Activated CD4-positive, alpha-beta T cell treated with anti-CD3 and anti-CD28 coated beads for 36 hours (primary cell): ENCODE measurements at places on chromosomes 6 and 20.

DNA sequence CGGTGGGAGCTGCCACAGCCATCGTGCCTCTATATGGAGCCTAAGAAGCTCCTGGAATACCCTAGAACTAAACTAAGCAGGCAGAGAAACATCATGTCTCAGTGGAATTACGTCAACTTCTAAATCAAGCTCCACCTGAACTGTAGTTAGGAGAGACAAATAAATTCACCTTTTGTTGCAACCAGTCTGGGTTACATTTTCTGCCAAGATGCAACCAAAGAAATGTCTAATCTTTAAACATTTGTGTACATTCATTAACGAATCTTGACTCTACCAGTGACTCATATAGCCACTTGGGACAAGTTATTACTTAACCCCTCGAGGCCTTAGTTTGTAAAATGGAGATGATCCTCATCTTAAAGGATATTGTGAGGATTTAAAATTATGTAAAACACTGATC, 8.9 kb downstream of the PTPRK start:
- no peaks in the 10 kb centered on the region for H3K4me1 ChIP-seq
- H3K27me3 ChIP-seq, result peaks cover 18% of the 10 kb centered on the region
- H3K27ac ChIP-seq, result no peak overlapping the region
- H3K36me3 ChIP-seq, result no peaks in the 10 kb centered on the region

GRCh38 chr6:40587240-40588069, at the start of gene LRFN2:
LRFN2 (minus strand) TSS chr6:40587364.
- peak; percentile 85 for DNase-seq
- peaks cover 8% of the 10 kb centered on the region for H3K4me1 ChIP-seq
- H3K27me3 ChIP-seq, result peaks cover 36% of the 10 kb centered on the region
- no peaks in the 10 kb centered on the region for H3K36me3 ChIP-seq

- H3K4me3 ChIP-seq, result no peak overlapping the region
- no peak overlapping the region for H3K27ac ChIP-seq
- no peak for DNase-seq
- no peaks in the 10 kb centered on the region for H3K36me3 ChIP-seq
Measured at GRCh38 chr20:52269321-52269720, 77.7 kb upstream of the ZFP64 start.

- H3K27me3 ChIP-seq, result peaks cover 5% of the 10 kb centered on the region
- no peak overlapping the region for H3K4me3 ChIP-seq
- no peak overlapping the region for H3K27ac ChIP-seq
- H3K4me1 ChIP-seq, result peaks cover 24% of the 10 kb centered on the region
- no peaks in the 10 kb centered on the region for H3K36me3 ChIP-seq
- DNase-seq, result peak; percentile 79
Measured at GRCh38 chr20:25090492-25091429, 8.8 kb upstream of the VSX1 start.

DNA sequence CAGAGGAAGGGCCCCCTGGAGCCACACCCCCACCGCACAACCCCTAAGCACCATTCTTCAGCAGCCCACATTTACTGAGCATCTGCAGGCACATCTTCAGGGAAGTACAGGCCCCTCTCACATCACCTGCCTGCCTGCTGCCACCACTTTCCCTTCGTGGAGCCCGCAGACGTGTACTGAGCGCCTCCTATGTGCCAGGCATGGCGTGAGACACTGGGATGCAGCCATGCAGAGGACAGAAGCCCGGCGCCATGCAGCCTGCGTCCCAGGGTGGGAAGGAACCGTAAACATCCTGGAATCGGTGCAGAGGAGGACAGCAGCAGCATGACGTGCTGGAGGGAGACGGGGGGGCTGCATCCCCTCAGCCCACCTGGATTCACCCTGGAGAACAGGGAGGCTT, 78.1 kb downstream of the GRM4 start:
- no peaks in the 10 kb centered on the region for H3K4me1 ChIP-seq
- no peaks in the 10 kb centered on the region for H3K36me3 ChIP-seq
- no peak overlapping the region for H3K4me3 ChIP-seq
- H3K27ac ChIP-seq, result no peak overlapping the region

- no peaks in the 10 kb centered on the region for H3K36me3 ChIP-seq
- H3K27ac ChIP-seq, result no peak overlapping the region
- DNase-seq, result no peak
Measured at GRCh38 chr6:142011156-142011555, 121.6 kb upstream of the GJE1 start.

DNA sequence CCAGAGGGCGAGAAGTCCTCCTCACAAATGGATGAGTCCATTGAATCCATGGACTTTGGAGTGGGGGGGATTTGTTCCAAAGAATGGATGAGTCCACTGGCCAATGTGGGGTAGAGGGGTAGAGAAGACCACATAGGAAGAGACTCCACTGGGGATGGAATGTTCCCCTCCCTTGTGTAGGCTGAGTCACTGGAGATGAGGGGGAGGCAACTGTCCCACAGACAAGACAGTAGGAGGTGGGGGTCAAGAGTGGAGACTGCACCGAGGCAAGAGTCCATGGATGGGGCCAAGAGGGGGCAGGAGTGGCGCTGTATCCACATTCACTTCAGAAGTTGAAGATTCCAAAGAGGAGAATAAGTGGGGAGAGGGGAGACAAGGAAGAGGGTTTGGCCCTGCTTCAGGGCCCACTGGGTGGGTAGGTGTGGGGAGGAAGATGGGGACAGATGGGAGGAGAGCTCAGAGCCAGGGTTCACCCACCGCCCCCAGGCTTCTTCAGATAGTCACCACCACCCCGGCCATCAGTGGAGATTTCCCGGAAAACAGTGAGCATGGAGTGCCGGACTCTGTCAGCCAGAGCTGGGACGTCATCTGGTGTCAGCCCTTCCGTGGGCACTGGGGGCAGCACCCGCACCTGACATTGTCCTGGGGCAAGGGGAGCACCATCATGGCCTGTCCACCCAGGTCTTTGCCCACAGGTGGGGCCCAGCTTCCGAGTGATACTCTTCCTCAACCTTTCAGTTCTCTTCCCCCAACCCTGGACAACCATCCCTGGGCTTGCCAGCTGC, 4.6 kb downstream of the EGFL8 start:
- no peak for DNase-seq
- H3K27ac ChIP-seq, result no peak overlapping the region
- H3K4me1 ChIP-seq, result peaks cover 15% of the 10 kb centered on the region
- peaks cover 32% of the 10 kb centered on the region for H3K36me3 ChIP-seq
- no peaks in the 10 kb centered on the region for H3K27me3 ChIP-seq
- no peak overlapping the region for H3K4me3 ChIP-seq

DNA sequence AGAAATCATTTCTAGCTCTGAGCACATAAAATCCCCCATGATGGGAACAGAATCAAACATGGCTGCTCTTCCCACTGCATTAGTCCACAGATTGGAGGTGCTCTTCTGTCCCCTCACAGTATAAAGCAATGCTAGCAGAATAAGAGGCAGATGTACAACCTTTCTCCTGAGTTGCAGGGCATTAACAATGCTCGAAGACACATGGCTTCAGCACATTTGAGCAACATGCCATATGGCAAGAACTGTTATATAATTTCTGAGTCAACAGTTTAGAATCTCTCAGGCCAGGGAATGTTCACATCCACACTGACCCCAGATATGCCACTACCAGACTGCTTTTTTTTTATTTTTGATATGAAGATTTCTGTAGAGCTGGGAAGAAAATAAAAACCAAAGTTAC, 119.6 kb downstream of the KIF13A start:
- no peak overlapping the region for H3K4me3 ChIP-seq
- no peaks in the 10 kb centered on the region for H3K4me1 ChIP-seq
- DNase-seq, result no peak
- no peak overlapping the region for H3K27ac ChIP-seq

- H3K4me3 ChIP-seq, result no peak overlapping the region
- peak overlapping the region; percentile 55 for H3K27ac ChIP-seq
- DNase-seq, result no peak
- peaks cover 86% of the 10 kb centered on the region for H3K4me1 ChIP-seq
- H3K36me3 ChIP-seq, result peaks cover 2% of the 10 kb centered on the region
Measured at GRCh38 chr6:35722121-35722761, 14.6 kb upstream of the ARMC12 start.

DNA sequence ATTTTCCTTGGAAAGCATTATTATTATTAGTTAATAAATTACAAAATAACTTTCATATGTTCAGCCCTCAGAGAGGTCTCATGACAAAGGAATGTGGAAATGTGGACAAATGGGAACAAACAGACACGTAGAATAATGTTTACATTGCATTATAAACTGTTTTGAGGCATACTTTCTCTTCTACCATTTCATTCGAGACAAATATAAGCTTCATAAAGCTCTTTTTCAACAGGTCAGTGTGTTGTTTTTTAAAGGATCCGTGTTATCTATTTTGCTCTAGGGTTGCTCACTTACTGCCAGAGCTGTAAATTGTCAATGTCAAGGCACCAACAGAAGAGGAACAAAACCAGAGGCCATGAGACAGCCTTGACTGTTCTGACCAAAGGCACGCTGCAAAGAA, 256.8 kb downstream of the PHACTR1 start:
- no peak for DNase-seq
- H3K36me3 ChIP-seq, result no peaks in the 10 kb centered on the region
- H3K4me3 ChIP-seq, result no peak overlapping the region
- no peak overlapping the region for H3K27ac ChIP-seq

- DNase-seq, result peak; percentile 83
- peaks cover 61% of the 10 kb centered on the region for H3K4me1 ChIP-seq
- H3K27ac ChIP-seq, result peak overlapping the region; percentile 86
- H3K36me3 ChIP-seq, result peaks cover 35% of the 10 kb centered on the region
Measured at GRCh38 chr20:63977739-63978276, 1.6 kb downstream of the SAMD10 start.

DNA sequence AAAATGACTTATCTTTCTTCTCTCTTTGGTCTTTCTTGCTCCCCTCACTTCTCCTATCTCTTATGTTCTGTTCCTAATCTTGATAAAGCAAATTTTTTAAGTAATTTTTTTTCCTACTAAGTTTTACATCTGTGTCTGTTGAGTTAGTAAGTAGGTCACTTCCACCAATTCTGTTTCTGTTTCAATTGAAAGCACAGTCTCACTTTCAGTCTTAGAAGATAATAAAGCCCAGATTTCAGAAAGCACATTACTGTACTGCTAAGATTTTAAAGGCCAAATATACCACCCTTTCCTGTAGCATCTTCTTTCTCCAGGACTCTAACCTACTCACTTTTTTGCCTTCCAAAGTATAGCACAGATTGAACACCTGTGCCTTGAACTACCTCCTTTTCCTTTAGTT, 866.1 kb upstream of the ADGRB3 start:
- H3K4me1 ChIP-seq, result no peaks in the 10 kb centered on the region
- DNase-seq, result no peak
- H3K4me3 ChIP-seq, result no peak overlapping the region
- H3K27ac ChIP-seq, result no peak overlapping the region

GRCh38 chr6:1713016-1713600, 103.4 kb downstream of the FOXC1 start:
- no peaks in the 10 kb centered on the region for H3K4me1 ChIP-seq
- no peak overlapping the region for H3K27ac ChIP-seq
- no peaks in the 10 kb centered on the region for H3K27me3 ChIP-seq
- H3K36me3 ChIP-seq, result peaks cover 3% of the 10 kb centered on the region
